Activated effector memory CD4-positive, alpha-beta T cell treated with Interleukin-2 at 50 U/mL for 16 hours (primary cell): ENCODE measurements at places on chromosomes 4 and X.
A peak's percentile ranks its signal among the peaks of the same experiment; 100 is the strongest.

- peak; percentile 70 for DNase-seq
Measured at GRCh38 chrX:130902783-130903613, at the start of gene ENOX2. ENOX2 (minus strand) TSS chrX:130903209; CDS start chrX:130703216, 199,993 bp downstream.

DNA sequence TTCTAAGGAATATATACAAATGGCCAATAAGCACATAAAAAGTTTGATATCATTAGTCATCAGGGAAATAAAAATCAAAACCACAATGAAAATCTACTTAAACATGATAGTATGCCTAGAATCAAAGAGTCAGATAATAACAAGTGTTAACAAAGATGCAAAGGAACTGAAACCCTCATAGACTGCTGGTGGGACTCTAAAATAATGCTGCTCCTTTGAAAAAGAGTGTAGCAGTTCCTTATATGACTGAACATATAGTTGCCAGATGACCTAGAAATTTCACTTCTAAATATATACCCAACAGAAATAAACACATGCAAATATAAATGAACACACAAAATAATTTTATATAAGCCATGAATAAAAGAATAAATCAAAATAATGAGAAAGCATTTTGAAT lies 205.1 kb upstream of the CTSO start:
- no peak for DNase-seq

DNA sequence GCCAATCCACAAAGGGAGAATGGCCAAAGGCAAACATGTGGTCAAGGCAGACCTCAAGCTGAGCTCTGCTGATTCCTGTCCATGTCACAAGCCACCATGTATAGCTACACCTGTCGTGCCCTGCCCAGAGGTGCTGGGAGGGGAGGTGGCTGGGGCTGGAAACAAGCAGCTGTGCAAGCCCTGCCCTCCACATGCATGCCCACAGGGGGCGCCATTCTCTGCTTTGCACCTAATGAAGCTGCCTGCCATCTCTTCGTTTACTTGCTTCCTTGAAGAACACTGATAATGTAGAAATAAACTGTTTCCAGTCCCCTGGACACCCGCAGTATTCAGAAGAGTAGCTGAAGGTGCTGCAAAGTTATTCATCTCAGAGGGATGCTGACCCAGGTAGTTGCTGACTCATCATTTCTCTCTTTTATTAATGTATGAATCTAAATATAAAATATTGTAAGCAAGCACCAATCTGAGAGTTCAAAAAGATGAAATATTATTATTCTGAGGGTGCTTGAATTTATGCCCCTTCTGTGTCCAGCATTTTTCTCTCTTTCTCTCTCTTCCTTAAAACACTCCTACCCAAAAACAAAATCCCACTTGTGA lies 278.6 kb downstream of the ADGRA3 start:
- DNase-seq, result no peak

GRCh38 chr4:161287678-161288352 lies 876.0 kb downstream of the FSTL5 start:
- no peak for DNase-seq

DNA sequence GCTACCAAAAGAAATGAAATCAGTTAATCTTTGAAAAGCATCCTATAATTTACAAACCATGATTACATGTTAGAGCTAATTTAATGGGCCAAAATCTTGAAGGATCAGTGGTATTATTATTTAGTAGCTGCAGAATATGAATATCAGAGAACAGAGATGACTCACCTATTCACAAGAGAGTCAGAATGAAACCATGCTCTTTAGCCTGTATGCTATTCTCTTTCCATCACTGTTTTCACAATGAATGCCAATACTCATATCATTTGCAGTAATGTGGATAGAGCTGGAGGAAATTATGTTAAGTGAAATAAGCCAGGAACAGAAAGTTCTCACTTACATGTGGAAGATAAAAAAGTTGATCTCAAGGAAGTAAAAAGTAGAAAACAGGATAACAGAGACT lies 414.1 kb downstream of the CENPC start:
- DNase-seq, result no peak

- no peak for DNase-seq
Measured at GRCh38 chr4:163048447-163048846, 118.2 kb downstream of the NAF1 start.

GRCh38 chr4:122673252-122673651 lies 52.4 kb upstream of the IL21 start:
- no peak for DNase-seq

GRCh38 chr4:15805583-15806517 lies 27.7 kb downstream of the CD38 start:
- DNase-seq, result no peak

DNA sequence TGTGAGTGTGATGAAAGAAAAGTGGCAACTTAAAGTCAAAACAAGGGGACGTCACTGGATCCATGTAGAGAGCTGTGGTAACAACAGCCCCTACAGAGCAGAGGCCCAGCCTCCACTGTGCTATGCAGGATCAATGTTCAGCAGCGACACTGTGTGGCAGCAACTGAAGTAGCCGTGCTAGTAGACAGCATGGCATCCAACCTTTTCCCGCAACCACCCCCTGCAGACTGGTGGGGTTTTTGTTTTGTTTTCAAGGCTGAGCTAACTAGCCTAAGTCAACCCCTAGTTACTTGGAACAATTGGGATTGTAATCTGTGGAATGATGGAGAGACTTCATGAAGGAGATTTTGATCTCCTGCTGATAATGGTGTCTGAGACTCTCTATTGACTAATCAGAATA lies 44.4 kb upstream of the PPARGC1A start:
- no peak for DNase-seq

- no peak for DNase-seq
Measured at GRCh38 chrX:115058276-115058675, 40.9 kb upstream of the IL13RA2 start.

GRCh38 chr4:71540749-71541269 lies 202.0 kb downstream of the SLC4A4 start:
- DNase-seq, result no peak

DNA sequence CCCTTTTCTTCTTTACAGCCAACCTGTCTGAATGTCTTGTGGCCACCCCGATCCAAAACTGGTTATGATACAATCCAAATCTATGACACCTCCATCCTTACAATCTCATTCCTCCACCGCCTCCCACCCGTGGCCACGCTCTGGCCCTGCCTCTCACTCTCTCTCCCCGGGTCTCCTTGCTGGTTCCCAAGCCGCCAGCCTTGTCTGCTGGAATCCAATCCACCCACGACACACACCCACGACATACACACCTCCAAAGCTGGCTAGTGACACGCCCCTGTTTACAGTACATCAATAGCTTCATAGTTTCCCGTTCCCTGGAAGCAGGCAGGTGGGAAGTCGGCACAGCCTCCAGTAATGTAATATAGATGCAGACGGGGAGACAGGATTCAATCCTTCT lies 99.0 kb downstream of the WFS1 start:
- no peak for DNase-seq

- no peak for DNase-seq
Measured at GRCh38 chr4:157143369-157143768, 67.4 kb downstream of the GLRB start.

- no peak for DNase-seq
Measured at GRCh38 chr4:75497133-75497532, 17.1 kb downstream of the RCHY1 start.

- DNase-seq, result peak; percentile 46
Measured at GRCh38 chr4:2261110-2261852, 628 bp downstream of the MXD4 start.

GRCh38 chr4:104424475-104424941 lies 70.2 kb downstream of the CXXC4 start:
- no peak for DNase-seq

DNA sequence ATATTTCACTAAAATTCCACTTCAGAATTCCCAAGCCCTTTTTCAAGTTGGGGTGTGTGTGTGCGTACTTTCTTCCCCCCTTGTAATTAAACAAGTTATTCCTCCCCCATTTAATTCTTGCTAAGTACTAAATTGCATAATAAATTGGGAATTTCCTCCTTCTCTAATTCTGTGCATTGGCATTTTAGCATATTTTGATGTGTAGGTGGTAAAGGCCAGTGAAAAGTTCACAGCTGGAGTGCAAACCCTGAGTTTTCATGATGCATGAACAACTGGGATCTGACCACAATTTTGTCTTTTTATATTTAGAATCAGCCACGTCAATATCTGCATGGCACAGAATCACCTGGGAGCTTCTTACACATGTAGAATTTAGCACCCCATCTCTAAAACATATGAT lies 18.5 kb downstream of the ANXA3 start:
- DNase-seq, result no peak

DNA sequence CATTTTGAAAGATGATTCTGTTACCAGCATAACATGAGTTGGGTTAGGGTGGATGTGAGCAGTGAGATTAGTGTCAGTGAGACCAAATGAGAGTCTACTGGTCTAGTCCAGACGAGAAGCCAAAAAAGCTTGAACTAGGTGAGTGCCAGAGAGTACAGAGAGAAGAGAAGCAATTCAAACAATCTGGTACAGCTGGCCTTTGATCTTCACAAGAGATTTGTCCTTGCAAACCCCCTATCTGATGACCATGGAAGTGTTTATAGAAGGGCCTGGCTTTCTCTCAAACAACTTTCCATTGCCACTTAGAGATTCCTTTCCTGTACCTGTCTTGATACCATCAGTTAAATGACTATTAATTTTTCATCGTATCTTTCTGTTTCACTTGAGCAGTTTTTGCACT lies 128.5 kb downstream of the PPA2 start:
- no peak for DNase-seq

DNA sequence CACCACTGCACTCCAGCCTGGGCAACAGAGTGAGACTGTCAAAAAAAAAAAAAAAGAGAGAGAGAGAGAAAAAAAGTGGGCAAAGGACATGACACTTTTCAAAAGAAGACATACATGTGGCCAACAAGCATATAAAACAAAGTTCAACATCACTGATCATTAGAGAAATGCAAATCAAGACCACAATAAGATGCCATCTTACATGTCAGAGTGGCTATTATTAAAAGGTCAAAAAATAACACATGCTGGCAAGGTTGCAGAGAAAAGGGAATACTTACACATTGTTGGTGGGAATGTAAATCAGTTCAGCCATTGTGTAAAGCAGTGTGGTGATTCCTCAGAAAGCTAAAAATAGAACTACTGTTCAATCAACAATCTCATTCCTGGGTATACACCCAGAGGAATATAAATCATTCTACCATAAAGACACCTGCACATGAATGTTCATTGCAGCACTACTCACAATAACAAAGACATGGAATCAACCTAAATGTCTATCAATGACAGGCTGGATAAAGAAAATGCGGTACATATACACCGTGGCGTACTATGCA lies 94.9 kb upstream of the TRIM2 start:
- DNase-seq, result no peak

- DNase-seq, result no peak
Measured at GRCh38 chr4:151324124-151324751, 1.2 kb downstream of the SH3D19 start.

DNA sequence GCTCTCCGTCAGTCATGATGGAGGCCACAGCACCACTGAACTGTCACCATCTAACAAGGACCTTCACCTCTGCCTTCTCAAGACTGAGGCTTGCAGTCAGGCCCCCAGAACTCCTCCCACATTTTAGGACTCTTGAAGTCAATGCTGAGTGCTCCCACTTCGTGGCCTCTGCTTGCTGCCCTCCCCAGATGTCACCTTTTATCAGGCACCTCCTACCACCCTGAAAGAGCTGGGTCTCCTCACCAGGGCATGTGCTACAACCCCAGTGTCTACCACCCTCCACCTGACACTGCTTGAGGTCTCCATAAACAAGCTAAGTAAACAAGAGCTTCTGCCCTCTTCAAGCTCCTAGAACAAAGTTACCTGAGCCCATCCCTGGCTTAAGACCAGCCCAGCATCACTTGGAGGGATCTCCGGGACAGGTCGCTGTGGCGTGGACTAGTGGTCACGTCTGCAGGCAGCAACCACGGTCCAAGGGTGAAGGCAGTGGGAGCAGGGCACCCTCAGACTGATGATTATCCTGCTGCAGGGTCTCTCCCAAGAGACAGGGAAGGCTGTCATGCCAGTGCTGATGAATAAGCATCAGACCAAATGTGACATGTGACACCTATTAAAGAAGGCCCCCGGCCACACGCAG lies 7.7 kb upstream of the FAM53A start:
- no peak for DNase-seq

DNA sequence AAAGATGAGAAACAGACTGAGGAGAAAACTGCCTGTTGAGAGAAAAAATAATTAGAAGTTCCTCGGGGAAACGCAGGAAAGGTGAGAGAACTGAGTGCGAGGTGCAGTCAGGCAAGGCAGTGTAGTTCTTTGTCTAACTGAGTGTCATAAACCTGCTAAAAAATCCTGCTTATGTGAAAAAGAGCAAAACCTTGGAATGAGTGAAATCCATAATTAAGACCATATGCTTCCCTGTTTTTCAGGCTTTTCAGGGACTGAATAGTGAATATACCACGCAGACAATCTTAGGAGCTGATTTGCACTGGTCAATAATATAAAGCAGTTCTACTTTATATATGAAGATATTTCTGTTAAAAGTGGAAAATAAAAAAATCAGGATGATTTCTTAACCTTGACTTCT lies 104.9 kb downstream of the RASGEF1B start:
- DNase-seq, result no peak

DNA sequence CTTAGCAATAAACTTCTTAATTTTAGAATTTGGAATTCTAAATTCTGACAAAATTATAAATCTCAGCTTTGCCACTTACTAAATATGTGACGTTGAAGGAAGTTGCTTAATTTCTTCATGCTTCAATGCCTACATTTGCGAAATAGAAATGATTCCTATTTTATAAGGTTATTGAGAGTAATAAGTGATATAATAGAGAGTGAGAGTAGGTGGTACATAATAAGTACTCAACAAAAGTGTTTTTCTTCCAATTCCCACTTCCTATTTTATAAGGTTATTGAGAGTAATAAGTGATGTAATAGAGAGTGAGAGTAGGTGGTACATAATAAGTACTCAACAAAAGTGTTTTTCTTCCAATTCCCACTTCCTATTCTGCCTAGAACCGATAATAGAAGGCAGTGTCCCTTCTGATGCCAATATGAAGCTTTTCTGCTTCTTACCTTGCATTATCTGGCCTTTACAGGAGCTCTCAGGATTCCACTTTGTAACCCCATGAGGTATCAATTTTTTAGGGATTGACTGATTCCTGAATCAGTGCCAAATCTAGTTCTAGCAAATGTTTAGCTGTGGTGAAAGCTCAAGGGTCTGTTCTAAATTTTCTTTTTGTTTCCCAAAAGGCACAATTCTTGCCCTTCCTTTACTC lies 31.4 kb downstream of the VSIG4 start:
- DNase-seq, result no peak

DNA sequence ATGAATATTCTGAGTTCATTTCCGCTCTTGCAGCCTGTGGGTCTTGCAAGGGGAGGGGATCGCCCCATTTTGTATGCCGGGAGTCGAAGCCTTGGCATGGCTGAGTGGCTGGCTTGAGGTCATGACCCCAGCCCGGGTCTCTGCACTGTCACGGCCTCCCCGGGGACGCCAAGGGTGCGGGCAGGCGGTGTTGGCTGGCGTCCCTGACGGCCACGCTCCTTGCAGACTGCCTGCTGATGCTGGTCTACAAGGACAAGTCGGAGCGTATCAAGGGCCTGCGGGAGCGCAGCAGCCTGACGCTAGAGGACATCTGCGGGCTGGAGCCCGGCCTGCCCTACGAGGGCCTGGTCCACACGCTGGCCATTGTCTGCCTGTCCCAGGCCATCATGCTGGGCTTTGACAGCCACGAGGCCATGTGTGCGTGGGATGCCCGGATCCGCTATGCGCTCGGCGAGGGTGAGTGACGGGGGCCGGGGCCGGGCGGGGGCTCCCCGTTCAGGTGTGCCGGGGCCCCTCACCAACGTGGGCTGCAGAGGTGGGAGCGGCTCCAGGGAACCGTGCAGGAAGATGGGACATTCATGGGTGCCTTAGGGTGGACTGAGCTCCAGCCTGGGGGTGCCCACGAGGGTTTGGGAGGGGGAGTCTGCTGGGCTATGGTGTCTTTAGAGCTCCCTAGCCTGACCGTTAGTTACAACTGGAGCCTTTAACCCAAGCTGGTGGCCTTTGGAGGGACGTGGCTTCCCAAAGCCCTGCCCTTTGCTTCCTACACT lies 10.3 kb downstream of the DOK7 start:
- DNase-seq, result no peak
